T-helper 2 cell treated with Interferon-gamma antibody and Interleukin-4, amounts not matched to agents 5 μg/mL and 100 μg/mL, for 36 hours (primary cell): ENCODE measurements at places on chromosomes 1 and 21.

DNA sequence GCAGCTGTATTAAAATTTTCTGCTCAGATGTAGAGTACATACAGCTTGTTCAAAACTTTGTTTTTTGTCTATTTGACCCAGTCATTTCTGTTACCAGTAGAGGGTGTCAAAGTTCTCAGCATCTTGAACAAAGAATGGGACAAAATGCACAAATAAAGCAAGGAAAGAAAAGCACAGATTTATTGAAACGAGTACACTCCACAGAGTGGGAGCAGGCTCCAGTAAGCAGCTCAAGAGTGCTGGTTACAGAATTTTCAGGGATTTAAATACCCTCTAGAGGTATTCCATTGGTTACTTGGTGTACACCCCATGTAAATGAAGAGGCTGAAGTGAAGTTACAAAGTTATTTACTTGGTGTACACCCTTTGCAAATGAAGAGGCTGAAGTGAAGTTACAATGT is 8.9 kb upstream of the PRMT6 start:
- DNase-seq = no peak

DNA sequence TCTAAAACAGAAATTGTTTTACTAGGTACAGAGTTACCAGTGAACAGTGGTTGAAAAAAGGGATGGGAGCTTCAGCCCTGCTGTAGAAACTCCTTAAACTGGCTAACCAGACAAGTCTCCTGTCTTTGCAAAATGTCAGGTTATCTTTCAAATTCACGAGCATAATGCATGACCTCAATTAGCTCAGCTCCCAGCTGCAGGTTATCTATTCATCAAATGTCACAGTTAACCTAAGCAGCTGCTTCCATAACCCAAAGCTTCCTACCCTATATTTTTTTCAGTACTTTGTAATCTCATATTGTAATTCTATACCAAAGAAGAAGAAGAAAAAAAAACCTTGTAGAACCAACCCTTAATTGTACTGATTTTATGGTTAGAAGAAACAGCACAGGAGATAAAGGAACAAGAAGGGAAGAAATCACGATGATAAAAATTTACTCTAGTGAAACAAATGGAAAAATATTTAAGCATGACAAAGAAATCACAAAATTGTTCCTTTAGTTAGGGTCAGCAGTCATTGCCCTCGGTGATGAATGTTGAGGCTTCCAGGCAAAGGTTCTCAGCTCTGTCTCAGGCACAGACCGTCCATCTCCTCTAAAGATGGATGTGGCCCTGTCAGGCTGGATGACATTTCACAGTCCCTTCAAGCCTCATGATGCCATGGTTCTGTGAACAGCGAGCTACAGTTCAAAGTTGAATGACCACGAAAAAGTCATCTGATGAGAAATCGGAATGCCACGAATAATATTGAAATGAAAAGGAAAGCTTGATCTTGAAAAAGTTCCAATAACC is 95.9 kb downstream of the PLD5 start:
- no peak for DNase-seq

GRCh38 chr1:88973520-88974137 is 18.8 kb downstream of the KYAT3 start:
- DNase-seq = no peak

DNA sequence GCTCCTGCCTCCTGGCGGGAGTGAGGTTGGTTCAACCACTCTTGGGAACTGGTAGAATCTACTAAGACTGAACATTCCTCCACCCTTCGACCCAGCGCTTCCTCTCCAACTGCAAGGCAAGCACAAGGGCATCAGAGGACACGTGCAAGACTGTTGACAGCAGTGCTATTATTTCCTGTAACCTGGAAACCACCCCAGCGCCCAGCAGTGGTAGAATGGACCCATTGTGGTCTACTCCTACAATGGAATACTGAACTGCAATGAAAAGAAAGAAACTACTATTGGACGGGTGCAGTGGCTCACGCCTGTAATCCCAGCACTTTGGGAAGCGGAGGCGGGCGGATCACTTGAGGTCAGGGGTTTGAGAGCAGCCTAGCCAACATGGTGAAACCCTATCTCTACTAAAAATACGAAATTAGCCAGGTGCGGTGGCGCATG is 33.0 kb upstream of the TARDBP start:
- no peak for DNase-seq

DNA sequence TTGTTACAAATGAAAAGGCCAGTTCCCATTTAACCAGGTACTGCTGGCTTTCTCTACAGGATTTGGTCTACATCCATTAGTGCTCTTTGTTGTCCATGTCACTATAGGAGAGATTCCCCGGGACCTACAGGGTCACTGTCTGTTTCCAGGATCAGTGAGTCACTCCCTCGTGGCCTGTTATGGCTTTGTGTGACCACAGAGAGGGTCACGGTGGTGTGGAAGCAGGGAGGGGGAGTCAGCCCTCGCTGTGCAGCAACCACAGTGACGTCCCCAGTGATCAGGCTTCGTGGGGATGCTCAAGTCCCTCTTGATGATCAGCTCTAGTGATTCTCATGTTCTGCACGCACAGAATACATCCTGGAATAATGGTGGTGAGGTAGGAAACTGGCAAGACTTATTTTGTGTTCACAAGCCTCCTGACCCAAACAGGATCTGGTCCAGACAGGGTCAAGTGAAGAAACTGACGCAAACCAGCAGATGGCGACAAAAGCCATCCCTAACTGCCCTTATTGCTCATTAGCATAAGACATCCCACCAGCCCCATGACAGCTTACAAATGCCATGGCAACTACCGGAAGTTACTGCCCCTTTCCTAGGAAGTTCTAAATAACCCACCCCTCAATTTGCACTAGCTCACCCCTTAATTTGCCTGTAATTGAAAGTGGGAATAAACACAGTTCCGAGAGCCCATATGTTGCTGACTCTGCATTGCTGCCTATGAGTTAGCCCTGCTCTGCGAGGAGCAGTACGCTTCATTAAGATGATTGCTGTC is 98.5 kb downstream of the DISC1 start:
- DNase-seq = no peak

DNA sequence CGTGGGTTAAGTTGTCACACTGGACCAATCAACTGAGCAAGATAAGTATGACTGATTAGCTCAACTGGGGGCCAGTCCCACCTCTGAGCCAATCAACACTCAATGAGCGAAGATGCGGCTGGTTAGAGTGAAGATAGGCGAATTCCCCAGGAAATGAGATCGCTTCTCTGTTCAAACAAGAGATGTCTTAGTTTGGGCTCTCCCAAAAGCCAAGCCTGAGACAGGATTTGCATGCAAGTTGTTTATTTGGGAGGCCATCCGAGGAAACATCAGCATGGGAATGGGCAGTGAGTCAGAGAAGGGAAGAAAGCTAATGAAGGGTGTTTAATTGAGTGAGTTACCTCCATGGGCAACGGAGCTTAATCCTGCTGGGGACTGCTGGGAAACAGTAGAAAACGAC is 4.9 kb upstream of the GJB5 start:
- DNase-seq = no peak

DNA sequence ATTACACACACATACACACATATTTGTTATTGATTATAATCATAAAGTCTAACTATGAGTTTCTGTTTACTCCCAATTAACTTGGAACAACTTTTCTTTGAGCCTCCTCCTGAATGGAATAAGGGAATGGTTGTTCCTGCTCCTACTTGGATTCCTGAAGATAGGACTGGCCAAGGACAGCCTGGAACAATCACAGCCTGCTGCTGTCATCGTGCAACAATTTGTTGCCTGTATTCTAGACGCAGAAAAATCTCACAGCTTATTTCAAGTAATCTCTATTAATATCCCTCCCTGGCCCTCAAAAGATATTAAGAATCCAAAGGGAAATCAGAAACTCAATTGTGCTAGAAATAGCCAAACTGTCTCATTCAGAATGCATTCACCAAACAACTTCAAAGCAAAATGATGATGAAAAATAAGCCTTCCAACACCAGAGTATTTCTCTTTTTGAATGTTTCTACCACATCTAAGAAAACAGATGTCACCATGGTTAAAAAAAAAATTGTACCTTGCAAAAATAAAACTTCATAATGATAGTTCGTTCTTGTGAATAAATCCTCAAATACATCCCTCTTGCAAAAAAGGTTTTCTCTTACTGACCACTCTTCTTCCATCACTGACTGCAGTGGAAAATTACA is 30.9 kb downstream of the RCAN1 start:
- no peak for DNase-seq

GRCh38 chr1:164712131-164713036 is 153.4 kb downstream of the PBX1 start:
- no peak for DNase-seq

DNA sequence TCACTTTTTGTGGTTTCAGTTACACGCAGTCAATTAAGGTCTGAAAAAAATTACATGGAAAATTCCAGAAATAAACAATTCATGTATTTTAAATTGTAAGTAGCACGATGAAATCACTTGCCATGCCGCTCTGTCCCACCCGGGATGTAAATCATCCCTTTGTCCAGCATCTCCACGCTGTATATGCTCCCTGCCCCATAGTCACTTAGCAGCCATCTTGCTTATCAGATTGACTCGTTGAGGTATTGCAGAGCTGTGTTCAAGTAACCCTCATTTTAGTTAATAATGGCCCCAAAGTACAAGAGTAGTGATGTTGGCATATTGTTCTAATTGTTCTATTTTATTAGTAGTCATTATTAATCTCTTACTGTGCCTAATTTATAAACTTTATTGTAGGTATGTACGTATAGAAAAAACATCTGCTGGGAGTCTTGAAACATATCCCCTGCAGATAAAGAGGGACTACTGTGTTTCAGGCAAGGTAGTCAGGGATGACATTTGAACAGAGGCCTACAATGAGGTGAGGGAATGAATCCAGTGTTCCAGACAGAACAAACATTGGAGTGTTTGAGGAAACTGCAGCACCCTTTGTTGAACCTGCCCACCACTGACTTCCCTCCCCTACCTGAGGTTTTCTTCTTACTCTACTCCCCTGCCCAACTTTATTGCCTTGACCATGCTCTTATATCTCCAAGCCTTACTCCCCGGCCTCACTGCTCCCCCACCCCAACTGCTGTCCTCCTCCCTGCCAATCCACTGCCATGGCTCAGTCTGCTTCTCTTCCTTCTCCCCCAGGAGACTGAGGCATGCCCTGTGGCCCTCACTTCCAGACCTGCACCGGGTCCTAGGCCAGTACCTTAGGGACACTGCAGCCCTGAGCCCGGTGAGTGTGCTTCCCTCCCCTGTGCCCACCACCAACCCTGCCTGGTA is 7.1 kb upstream of the CDC20 start:
- DNase-seq = no peak

DNA sequence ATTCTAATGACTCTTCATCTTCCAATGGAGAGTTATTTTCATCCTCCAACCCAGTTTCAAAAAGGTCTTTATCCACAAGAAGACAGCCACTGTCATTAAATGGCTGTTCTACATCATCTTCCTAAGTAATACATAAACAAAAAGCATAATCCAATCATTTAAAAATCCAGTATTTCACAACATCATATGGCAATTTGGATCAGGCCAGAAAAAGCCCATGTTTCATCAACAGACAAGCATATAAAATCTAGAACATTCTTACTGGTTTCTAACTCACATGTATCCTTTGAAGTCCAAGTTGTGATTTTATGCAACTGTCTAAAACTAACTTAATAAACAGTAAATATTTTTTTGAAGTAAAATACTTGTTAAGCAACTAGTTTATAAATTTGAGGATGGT is 6.6 kb downstream of the CLSPN start:
- no peak for DNase-seq

DNA sequence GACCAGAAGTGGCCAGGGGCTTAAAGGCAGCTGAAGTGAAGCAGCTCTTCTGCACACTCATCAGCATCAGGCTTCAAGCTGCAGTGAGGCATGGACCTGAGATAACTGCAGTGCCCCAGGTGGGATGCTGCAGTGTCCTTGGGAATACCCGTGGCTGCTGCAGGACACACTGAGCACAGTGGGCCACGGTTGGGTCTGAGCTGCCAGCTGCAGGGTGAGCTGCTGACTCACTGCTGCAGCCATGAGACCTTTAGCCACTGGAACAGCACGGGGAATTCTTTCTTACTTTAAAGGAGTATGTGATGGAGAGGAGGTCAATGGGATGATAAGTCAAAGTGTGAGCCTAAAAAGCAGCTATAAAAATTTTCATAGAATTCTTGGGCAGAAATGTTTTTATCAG is 102.1 kb downstream of the XCL2 start:
- DNase-seq = no peak

DNA sequence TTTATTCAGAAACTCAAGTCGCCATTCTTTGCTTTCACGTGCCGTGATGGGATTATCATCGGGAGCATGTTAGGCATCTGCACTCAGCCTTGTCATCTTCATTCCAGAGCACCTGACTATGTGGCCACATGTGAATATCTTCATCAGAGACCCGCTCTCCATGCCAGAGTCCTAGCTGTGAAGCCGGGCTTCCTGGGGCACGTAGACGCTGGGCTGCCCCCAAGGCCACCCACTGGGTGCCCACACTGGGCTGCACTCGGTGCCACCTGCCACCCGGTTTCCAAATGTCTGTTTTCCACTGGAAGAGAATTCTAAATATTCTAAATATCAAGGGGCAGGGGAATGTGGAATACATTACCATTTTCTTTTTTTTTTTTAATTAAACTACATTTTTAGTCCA is 43.8 kb downstream of the SLC37A1 start:
- DNase-seq = no peak

DNA sequence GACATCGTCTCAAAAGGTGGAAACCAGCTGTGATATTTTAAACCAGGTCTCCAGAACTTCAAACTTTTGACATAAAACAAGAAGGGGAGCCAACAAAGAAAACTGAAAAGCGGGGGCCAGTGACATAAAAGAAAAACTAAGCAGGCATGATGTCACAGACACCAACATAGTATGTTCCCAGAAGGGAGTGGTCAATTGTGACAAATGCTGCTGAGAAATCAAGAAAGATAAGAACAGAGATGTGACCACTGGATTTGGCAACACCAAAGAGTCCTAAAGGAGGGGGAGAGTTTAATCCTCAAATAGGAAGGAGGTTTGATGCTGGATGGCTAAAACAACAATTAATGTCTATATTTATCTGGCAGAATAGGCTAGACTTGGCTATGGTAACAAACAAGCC is 2.3 kb upstream of the RNF19B start:
- no peak for DNase-seq

DNA sequence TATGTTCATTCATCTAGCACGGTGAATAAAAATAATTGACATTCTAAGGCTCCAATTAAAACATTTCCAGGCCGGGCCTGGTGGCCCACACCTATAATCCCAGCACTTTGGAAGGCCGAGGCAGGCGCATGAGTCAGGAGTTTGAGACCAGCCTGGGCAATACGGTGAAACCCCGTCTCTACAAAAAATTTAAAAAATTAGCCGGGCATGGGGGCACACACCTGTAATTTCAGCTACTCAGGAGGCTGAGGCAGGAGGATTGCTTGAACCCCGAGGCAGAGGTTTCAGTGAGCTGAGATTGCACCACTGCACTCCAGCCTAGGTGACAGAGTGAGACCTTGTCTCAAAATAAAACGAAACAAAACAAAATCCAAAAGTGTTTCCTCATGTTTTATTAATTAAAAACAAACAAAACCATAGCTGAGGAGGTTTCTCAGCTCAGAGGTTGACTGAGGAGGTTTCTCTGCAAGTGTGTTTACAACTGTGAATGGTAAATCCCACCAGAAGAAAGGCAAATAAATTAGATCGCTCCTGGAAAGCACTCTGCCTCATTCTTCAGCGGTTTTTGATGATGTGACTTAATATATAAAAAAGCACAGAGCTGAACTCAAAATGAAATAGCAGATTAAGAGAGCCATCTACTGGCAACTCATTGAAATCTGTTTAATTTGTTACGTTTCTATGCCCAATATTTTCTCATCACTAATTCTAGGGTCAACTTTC is 37.7 kb upstream of the ATG4C start:
- no peak for DNase-seq
